OCI-LY7 (cell line): ENCODE measurements at places on chromosomes 4 and X.

DNA sequence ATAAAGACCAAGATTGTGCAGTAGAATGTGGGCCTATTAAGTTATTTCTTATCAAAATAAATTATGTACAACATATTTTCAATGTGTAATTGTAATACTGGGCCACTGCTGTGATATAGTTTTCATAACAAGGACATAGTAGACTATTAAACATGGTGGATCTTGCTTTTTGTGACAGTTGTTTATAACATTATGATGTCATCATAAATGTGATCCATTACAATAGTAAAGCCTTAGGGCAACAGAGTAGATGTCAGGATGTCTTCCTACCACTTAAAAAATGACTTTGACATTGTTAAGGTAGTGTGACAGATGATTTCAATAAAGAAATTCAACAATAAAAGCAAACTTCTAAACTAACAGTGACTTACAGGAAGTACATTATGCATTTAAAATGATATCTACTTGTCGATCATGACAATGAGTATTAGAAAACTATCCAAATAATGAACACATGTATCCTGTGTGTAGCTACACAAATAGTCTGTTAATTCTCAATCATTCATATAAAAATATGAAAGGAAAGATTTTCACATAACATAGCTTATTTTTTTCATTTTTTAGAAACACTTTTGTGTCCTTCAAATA lies 5.3 kb upstream of the AGA start:
- DNase-seq = no peak

GRCh38 chr4:143726714-143727113 lies 26.2 kb upstream of the FREM3 start:
- no peak for DNase-seq

- DNase-seq = no peak
These were observed 106.6 kb upstream of the PCDH18 start for GRCh38 chr4:137638934-137639333.

DNA sequence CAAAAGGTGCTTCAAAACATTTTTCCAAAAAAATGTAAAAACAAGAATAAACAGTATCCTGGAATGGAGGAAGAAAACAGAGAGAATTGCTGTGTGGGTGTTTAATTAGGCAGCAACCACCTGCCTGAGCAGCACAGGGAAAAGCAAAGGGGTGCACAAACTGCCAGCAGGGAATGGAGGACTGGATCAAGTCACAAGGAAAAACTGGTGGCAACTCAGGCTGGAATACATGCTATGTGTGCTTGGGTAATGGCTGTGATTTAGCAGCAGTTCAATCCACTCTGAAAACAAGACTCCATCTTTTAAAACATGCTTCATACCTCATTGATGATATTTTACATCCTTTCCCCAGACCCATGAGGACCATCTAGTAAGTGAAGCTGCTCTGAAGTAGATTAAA lies 179.5 kb downstream of the HS6ST2 start:
- DNase-seq = no peak

- no peak for DNase-seq
These were observed 154.6 kb downstream of the AFAP1 start for GRCh38 chr4:7785017-7785416.
